ENCODE measurements at places on chromosomes 2 and 18.

- no peak for DNase-seq
Observed at GRCh38 chr2:68414876-68415275, 49.8 kb downstream of the PLEK start.

GRCh38 chr2:138060301-138060635, 96.0 kb downstream of the HNMT start:
- no peak for DNase-seq

DNA sequence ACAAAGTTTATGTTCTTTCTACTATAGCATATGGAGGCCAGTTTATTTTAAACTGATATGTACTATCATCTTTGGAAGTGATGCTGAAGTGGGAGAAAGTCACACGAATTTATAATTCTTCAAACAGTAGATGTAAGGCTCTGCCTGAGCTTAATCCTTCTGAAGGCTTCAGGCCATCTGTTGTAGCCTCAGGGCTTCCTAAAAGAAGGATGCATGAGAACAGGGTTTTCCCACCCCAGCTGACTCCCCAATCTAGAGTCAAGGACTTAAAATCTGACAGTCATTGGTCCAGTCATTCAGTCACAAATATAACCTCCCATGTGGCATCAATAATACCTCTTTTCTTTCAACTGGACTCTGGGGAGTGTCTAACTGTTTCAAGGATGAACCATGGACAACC, 330.5 kb downstream of the KCNS3 start:
- no peak for DNase-seq

DNA sequence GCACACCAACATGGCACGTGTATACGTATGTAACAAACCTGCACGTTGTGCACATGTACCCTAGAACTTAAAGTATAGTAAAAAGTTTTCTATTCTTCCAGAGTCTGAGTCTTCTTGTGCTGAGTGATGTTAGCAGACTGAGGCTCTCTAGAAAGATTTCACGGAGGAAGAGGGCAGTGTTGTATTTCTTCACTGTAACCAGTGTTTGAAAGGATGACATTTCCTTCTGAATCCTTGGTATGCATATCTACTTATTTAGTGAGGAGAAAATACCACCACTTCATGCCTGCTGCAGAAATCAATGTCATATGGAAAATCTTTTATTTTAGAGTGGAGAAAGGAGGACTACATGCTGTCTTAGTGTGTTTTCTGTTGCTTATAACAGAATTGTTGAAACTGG, 357.1 kb downstream of the CCDC85A start:
- no peak for DNase-seq

DNA sequence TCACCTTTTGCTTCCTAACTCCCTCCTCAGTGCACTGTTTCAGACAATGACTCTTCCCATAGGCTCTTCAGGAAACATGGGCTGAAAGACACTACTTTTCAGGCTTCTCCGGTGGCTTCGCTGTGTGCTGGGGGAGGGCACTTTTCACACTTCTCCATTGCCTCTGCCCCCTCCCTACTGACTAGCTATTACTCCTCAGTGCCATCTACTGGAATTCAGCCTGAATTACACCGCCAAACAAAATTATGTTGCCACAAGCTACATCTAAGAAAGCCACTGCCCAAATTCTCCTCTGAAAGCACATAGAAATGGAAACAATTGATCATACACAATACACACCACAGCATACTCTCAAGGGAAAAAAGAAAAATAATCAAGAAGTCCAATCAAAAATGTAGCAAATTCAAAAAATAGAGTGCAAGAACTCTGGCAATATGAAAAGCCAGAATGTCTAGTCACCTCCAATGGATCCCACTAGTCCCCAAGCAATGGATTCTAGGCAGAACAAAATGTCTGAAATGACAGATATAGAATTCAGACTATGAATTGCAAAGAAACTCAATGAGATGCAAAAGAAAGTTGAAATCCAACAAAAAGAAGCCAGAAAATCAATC, 1139.4 kb upstream of the GYPC start:
- DNase-seq, result no peak

GRCh38 chr2:108607706-108608301, 73.5 kb downstream of the LIMS1 start:
- no peak for DNase-seq

All from spleen (tissue), 13 donors.